ENCODE measurements at places on chromosomes 1 and 21.

DNA sequence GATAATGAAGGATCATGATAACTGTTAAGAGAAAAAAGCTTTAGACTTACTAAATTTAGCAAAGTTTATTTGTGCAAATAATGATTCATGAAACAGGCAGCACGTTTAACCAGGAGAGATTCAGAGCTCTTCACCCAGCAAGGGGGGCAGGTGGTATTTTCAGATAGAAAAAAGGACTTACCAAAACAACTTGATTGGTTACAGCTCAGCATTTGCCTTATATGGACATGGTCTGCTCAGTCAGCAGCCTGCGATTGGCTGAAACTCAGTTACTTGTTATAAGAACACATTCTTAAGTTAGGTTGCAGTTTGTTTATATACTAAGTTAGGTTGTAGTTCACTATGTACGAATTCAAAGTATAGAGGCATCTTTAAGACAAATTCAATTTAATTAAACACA, 165.6 kb downstream of the DUSP10 start:
- DNase-seq: no peak

DNA sequence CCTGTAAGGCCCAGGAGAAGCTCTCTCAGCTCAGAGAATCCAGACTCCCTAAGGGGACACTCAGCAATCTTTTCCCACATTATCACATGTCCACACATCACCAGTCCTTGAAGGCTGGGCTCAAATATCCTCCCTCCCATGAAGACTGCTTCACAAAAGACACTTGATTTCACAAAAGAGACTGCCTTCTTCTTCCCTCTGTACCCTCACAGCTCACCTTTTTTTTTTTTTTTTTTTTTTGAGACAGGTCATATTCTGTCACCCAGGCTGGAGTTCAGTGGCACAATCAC, 1.5 kb downstream of the CD58 start:
- no peak for DNase-seq

DNA sequence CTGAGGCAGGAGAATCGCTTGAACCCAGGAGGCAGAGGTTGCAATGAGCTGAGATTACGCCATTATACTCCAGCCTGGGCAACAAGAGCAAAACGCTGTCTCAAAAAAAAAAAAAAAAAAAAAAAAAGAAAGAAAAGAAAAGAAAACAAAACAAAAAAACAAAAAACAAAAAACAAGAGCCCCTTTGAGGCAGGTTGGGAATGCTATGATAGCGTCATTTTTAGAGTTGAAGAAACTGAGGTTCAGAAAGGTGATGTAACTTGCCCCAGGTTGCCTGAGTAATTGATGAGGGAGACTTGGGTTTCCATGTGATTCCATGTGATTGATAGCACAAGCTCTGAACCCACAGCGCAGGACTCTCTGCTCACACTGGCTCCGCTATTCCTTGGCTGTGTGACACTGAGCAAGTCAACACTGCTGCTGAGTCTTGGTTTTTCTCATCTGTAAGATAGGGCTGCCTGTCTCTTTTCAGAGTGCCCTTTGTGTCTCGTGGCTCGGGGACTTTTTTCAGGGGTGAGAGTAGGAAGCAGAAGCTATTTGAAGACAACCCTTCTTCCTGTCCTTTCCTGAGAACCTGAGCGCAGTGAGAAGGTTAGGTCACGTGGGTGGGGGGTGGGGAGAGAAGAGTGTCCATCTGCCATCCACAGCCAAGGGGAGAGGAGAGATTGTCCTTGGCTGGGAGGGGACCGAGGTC, 2.5 kb downstream of the CNR2 start:
- DNase-seq: no peak

GRCh38 chr1:52601519-52601918, 652 bp upstream of the GPX7 start:
- DNase-seq: no peak

GRCh38 chr1:156248323-156248683, 447 bp upstream of the PAQR6 start:
- DNase-seq: no peak

DNA sequence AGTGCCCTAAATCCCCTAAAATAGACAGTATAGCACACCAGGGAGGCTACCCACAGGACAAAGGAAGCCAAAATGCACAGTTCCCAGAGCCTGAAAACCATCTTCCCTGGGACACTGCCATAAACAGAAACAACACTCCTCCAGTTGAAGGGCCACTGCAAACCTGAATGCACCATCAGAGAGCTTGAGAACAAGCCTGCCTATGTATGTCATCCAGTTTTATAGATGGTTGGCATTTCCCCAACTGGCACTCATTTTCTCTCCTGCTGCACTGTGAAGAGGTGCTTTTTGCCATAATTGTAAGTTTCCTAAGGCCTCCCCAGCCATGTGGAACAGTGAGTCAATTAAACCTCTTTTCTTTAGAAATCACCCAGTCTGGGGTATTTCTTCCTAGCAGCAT, 169.0 kb downstream of the AGBL4 start:
- DNase-seq: no peak

DNA sequence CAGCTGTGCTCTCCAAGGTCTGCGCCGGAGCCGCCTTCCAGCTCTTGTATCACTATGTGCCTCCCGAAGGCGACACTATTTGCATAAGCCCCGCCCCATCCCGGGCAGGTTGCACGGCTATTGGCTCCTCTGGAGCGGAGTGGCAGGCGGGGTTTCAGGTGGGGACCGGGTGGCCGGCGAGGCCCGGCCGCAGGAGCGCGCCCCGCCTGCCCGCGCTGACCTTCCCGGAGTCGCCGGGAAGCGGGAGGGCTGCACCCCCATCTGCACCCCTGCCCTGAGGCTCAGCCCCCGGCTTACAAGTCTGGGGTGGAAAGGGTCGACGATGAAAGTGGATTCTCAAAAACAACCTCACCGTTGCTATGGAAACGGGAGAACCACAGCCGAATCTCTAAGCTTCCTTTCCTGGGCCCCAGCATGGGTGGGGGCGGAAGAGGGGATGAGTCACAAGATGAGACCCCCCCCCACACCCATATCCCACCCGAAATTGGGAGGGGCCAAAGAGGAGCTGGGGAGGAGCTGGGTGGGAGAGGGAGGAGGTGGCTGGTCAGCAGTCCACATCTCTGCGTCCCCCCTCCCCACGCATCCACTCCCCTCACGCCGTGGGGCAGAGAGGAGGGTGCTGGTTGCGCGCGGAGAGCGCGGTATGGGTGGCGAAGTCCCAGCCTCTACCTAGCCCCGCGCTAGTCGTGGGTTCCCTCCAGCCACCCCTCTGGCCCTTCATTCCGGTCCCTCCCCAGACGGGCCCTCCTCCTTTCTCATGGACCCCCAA, at the start of gene HPCAL4:
Gene HPCAL4, minus strand, starts transcription at position 51 of the 769 bp plus-strand sequence. CDS start 6,830 bp downstream, outside the sequence.
- DNase-seq: peak; percentile 72

DNA sequence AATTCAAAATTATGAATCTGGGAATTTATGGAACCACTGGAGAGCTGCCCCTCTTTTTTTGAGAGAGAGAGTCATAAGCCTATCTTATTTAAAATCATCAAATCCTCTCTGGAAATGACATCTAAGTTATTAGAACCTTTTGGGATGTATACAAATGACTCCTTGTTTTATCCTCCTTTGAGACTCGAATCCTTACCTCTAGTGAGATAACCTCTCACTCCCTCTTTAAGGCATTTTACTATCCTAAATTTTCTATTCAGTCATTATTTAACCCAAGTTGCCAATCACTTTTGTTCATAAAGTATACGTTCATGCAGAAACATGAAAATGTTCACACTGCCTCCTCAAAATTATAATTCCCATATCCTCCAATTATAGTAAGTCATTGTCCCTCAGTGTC, 313.6 kb upstream of the C1orf87 start:
- no peak for DNase-seq

- no peak for DNase-seq
Observed at GRCh38 chr21:36773117-36773516, 74.2 kb downstream of the SIM2 start.

- no peak for DNase-seq
Observed at GRCh38 chr1:225465793-225466517, 38.1 kb upstream of the LBR start.

- no peak for DNase-seq
Observed at GRCh38 chr1:201619513-201619912, 80.6 kb downstream of the NAV1 start.

DNA sequence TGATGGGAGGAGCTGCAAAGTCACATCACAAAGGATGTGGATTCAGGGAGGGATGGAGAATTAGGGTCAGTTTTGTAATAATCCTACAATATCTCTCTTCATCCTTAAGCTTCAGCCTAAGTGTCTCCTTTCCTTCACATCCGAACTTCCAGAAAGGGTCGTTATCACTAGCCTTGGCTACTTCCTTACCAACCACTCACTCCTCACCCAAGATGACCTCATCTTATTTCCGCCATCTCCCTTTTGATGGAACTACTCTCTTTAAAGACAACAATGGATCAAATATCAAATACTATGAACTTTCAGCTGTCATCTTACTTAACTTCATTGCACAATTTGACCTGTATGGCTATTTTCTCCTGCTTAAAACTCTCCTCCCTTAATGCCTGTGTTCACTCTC, 69.6 kb upstream of the BARHL2 start:
- no peak for DNase-seq

DNA sequence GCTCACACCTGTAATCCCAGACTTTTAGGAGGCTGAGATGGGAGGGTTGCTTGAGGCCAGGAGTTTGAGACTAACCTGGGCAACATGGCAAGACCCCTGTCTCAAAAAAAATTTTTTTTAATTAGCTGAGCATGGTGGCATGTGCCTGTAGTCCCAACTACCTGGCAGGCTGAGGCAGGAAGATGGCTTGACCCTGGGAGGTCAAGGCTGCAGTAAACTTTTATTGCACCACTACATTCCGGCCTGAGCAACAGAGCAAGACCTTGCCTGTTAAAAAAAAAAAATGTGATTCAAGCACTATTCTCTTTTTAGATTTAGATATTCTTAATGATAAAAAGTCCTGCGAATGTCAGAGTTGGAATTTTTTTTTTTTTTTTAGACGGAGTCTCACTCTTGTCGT, 102.5 kb upstream of the L1TD1 start:
- DNase-seq: no peak

DNA sequence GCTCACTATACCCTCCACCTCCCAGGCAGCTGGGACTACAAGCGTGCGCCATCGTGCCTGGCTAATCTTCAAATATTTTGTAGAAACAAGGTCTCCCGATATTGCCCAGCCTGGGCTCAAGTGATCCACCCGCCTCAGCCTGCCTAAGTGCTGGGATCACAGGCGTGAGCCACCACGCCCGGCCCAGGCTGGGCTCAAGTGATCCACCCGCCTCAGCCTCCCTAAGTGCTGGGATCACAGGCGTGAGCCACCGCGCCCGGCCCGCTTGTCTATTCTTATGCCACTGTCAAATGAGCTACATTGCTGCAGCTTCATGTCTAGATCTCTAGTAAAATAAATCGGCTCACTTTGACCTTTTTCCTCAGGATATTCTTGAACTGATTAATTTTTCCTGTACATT, 107.7 kb upstream of the COL6A1 start:
- no peak for DNase-seq
